Femur (tissue), 1 donor: ENCODE measurements at places on chromosomes 7 and 10.

DNA sequence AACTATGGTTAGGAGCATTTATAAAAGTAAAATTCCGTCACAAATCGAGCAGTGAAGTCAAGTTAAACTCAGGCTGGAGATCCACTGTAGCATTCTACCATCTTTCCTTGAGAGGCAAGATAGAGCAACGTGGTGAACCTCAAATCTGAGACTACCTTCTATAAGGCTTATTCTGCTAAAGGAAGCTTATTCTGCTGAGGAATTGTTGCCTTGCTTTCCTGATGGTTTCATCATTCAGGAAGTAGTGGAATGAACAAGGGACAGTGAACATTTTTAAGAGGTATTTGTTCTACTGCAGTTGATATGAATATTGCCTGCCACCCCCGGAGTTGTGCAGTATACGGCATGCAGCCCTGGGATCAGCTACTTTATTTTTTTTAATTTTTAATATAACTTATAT is 170.8 kb downstream of the VPS50 start:
- no peak for DNase-seq

- DNase-seq: no peak
Observed at GRCh38 chr7:17329440-17329839, 31.0 kb downstream of the AHR start.

DNA sequence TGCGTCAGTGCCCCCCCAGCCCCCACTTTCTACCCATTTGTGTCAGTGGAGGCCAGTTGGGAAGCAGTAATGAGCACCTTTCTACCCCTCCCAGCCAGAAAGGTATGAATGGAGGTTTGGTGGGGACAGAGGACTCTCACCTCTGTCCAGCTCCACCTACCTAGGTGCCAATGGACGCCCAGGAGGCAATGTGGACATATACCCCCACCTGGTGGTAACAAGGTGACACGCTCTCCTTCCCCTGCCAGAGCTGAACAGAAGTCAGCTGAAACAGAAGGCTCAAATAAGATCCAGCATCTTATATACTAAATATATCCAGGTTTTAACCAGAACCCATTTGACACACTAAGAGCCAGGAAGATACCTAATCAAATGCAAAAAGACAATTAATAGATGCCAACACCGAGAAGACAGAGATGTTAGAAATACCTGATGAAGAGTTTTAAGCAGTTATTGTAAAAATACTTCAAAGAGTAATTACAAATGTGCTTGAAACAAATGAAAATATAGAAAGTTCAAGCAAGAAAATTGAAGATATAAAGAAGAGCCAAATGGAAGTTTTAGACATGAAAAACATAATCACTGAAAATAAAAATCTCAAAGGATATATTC is 18.4 kb upstream of the SORCS3 start:
- no peak for DNase-seq

- no peak for DNase-seq
Observed at GRCh38 chr7:3010161-3010560, 33.5 kb downstream of the CARD11 start.

DNA sequence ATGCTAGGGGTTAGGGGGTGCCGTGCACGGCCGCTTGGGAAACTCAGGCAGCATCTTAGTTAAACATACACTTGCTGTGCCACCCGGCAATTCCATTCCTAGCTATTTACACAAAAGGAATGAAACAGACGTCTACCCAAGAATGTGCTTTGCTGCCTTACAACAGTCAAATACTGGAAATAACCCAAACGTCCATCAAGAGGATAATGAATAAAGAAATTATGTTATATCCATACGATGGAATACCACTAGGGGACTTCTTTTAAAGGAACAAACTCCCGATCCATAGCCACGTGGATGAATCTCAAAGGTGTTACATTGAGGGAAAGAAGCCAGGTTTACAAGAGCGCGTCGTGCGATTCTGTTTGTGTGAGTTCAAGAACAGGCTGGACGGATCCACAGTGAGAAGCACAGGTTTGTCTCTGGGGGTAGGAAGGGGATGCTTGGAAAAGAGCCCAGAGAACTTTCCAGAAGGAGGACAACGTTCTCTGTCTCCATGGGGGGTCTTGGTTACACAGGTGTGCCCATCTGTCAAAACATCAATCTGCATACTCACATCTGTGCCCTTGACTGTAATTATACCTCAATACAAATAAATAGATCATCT is 41.8 kb downstream of the STK32C start:
- no peak for DNase-seq

GRCh38 chr10:72730479-72730878 is 38.5 kb downstream of the MCU start:
- DNase-seq: no peak

DNA sequence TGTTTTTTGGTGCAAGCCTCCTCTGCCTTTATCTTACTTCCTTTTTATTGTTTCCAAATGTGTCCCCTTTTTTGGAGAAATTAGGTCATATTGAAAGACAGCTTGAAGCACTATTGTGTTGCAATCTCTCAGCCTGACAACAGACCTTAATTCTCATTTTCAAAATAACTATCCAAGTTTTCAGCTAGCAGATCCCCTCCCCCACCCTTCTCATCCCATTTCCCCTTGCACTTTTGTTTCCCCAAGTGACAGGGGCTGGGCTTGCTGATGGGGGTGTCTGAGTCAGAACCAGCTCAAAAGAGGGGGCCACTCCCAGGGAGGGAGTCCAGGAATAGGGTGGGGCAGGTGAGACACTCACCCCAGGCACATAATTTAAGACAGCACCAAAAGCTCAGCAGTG is 75.3 kb downstream of the MKI67 start:
- DNase-seq: no peak

DNA sequence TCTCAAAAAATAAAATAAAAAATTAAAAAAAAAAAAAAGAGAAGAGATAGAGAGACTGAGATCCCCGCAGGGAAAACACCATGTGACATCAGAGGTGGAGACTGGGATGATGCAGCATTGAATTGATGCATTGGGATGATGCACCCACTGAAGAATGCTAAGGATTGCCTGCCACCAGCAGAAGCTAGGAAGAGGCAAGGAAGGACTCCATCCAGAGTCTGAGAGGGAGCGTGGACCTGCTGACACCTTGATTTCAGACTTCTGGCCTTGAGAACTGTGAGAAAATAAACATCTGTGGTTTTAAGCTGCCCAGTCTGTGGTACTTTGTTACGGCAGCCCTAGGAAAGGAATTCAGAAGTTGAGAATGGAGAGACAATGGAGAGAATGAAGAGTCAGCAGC is 89.8 kb upstream of the PRPS1L1 start:
- no peak for DNase-seq

DNA sequence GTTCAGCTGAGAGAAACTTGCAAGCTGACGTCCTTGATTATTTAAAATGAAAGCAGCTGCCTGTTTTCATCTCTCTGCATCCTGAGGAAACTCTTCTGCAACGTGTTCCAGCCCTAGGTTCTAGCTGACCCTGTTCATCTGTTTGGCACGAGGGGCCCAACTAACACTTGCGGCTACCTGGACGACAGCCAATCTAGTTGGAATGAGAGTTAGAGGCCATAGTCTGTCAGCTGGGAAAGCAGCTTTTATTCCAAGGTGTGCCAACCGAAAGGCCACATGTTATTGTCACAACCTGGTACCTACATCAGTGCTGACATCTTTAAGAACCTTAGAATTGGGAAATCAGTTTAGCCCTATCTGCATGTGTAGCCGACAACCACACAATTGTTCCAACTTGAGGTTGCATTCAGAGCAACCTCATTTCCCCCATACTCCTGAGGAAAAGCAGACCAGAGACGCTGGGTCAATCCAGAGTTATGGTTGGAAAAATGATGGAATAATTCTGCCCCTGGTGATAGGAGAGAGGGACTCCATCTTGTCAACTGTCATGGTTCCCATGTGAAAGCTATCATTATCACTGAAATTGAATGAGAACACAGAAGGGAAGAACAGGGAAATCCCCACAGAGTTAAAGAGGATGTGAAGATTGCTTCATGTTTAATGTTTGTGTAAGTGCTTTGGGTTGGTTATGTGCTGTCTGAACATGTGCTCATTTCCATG is 121.6 kb downstream of the EGFR start:
- no peak for DNase-seq

GRCh38 chr10:45238896-45239295 is 76.5 kb downstream of the OR13A1 start:
- DNase-seq: no peak

- DNase-seq: no peak
Observed at GRCh38 chr10:129448086-129448485, 19.0 kb upstream of the MGMT start.

GRCh38 chr7:30389791-30390190 is 88.8 kb downstream of the NOD1 start:
- no peak for DNase-seq

DNA sequence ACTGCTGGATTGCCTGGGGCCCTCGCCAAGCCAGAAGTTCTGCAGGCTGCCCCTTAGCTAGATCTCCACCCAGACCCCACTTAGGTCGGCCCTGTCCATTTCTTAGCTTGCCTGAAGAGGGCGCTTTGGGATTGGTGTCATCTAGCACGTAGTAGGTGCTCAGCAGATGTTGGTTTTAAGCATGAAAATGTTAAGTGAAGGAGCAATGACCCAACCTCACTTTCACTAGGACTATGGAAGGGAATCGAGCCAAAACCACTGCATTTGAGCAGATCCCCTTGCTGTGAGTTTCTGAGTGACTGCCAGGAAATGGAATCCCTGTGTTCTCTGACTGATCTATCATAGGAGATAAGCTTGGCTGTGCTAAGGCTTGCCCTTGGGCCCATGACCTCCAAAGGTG is 131.7 kb upstream of the EEPD1 start:
- DNase-seq: no peak

DNA sequence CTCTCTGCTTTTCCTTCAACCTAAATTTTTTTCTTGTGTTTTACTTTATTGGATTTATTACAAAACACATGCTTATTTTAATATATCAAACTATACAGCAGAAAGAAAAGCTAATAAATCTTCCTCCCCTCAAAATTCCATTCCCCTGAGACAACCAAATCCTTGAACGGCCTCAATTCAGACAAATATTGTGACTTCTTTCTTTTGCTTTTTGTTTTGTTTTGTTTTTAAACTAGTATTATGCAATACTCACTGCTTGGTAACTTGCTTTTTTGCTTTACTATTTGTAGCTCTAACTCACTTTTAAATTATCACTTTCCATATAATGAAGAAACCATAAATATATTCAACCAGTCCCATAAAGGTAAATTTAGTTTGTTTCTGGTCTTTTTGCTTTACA is 59.4 kb upstream of the CDK1 start:
- DNase-seq: no peak

- no peak for DNase-seq
Observed at GRCh38 chr7:49763791-49764190, 9.6 kb upstream of the VWC2 start.

- no peak for DNase-seq
Observed at GRCh38 chr7:70717553-70718329, 414.2 kb upstream of the GALNT17 start.

GRCh38 chr7:108026116-108026515 is 23.2 kb upstream of the LAMB1 start:
- DNase-seq: no peak

- DNase-seq: peak; percentile 71
Observed at GRCh38 chr7:94908323-94909178, 1.2 kb downstream of the PPP1R9A start.

- no peak for DNase-seq
Observed at GRCh38 chr7:122717356-122718089, 14.8 kb upstream of the RNF148 start.

DNA sequence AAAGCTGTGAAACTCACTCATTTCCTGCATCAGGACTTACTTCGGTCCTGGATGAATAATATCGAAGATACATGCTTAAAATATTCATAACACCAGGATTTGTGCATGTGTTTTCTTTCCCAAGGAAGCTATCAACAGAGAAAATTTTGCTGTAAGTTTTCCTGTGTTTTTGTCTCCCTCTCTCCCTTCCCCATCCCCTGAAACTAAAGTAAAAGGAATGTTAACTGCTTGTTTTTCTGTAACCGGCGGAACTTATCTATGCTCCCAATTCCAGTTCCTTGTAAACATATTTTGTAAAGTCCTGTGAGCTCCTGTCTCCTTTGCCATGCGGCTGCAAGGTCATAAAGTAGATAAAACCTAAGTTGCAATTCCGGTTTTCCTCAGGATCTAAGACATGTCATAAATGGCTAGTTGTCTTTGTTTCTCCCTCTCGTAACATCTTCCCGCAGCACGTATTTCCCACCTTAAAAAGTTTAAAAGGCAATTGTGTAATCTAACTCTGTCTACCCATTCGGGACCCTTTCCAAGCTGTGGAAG is 79.0 kb upstream of the POM121L12 start:
- DNase-seq: no peak

DNA sequence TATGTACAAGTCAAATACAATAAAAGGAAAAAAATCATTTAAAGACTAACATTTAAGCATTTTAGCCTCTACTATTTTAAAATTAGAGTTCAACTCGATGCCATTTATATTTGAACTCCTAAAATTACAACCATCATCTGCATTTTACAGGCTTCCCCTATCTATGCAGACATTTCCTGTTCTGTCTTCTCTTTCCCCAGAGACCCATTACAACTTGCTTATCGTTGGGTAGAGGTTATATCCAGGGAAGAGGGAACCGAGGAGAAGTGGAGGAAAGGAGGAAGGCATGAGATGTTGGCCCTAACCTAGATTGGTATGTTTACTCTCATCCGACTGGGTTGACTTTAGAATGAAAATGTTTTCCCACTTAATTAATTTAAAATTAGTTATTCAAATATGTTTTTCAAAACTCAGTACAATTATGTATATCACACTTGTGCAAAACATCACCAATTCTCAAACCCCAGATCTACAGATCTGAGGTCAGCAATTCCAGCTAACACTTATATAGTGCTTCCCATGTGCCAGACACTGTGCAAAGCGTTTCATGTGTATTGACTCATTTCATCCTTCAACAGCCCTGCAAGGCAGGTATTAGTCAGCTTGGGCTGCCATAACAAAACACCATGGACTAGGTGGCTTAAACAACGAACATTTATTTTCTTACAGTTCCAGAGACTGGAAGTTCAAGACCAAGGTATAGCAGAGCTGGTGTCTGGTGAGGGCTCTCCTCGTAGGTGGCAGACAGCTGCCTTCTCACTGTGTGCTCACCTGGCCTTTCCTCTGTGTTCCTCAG is 27.3 kb upstream of the HERPUD2 start:
- no peak for DNase-seq

GRCh38 chr7:13106513-13106912 is 419.1 kb downstream of the ARL4A start:
- no peak for DNase-seq

GRCh38 chr10:51993475-51993874 is 294.1 kb upstream of the CSTF2T start:
- no peak for DNase-seq

- no peak for DNase-seq
Observed at GRCh38 chr7:86328801-86329433, 314.8 kb upstream of the GRM3 start.
